ENCODE measurements at places on chromosomes 12 and 14. TPM values are rescaled to one million over a fixed set of nuclear protein-coding genes. Genes with fewer than 3 reads are reported as not detected.
A peak's percentile ranks its signal among the peaks of the same experiment; 100 is the strongest.

DNA sequence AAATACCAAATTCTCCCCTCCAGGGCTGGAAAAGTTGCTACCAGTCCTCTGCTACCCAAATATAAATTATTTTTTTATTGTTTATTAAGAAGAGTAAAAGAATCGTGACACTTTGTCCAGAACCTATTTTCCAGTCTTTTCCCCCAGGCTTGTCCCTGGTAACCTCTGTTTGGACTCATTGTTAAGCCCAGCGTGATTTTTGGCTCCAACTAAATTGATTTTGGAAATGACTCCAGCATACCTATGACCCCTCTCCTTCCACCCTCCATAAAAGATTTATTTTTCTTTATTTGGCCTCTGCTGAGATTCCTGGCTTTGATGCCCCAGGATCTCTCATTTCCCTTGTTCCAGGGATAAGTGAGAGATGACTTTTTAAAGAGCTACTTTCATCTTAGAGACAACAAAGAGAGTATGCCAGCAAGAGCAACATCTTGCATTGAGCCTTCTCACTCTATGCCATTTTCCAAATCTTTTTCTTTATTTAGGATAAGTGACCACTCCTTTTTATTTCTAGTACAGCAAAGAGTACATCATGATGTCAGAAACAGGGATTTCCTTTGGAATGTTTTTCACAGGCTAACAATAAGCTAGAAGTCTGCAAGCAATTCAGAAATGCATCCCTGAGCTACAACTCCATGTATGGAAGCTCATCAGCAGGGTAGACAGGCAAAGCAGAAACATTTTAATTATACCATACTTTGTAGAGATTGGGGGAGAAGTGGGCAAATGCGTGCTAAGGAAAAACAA, 75.8 kb downstream of the DAD1 start:
- DNase-seq, result no peak
- H3K4me3 ChIP-seq, result peak overlapping the region; percentile 94
- peaks cover 11% of the 10 kb centered on the region for H3K36me3 ChIP-seq

The KRT73 gene
- 10.0 TPM for total RNA-seq

DNA sequence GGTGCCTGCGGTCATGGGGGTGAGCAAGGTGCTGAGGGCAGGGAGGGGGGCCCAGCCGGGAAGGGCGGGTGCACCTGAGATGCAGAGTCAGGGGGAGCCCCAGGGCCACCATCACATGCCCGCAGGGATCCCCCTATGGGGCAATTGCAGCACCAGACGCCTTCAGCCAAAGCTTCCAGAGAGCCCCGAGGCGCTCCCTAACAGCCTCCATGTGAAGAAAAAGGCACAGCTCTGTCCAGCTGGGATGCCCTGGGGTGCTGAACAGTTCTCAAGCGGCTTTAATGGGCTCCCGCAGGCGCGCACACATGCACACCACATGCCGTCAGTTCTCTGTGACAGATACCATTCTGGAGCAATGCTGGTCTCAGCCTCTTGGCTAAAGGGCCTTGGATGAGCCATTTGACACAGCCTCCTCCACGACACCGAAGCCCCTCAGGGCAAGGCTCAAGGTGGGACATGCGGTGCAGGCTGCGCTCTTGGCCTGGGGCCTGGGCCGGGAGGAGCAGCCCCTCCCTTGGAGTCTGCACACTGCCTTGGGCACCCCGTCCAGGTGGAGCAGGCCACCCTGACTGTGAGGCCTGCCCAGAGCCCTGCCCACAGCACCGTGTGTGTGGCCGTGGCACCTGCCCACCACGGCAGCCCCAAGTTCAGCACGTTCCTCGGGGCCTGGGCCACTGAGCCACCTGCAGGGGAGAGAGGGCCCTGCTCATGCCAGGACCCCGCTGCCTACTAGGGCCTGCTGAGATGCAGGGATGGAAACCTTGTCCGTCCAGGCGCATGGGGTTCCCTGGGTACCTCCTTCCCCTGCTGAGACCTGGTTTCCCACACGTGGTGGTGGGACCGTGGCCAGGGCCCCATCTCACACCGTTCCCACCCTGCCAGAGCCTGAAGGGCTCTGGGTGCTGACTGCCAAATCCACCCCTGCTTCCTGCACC, 7.7 kb downstream of the XRCC3 start:
- no peak for DNase-seq
- no peak overlapping the region for H3K27ac ChIP-seq
- H3K4me3 ChIP-seq, result no peak overlapping the region
- no peaks in the 10 kb centered on the region for H3K36me3 ChIP-seq

DNA sequence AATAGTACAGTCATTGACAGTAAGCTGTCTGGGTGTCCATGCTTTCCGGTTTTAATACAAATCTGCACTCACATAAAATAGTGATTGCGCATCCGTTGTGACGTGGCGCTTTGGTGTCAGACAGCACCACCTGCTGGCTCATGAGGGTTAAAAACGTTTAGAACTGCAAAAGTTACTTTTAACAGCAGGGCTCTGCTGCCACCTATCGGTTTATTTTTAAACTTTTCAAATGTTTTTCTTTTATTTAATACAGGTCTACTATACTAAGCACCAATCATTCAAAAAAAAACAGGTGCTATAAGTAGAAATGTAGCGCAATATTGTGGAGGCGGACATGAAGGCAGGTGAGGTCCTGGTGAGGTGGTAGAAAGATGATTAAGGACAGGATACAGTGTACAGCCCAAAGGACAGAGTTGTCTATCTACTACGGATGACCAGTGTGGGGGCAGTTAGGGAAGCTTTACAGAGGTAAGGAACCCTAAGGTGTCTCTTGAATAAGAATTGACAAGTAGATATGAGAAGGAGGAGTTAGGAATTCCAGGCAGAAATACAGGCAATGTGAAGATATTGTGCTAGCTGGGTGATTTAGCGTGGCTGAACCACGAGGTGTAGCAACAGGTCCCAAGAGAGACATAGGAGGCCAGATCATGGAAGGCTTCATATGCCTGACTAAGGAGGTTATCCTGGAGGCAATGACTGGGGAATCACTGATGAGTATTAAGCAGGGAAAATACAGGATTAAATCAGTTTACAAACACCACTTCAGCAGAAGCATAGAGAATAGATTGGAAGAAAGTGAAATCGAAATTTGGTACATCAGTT, 91.5 kb upstream of the PRB2 start:
- H3K4me3 ChIP-seq, result no peak overlapping the region
- peak; percentile 86 for DNase-seq
- peaks cover 6% of the 10 kb centered on the region for H3K27me3 ChIP-seq
- H3K4me1 ChIP-seq, result peaks cover 5% of the 10 kb centered on the region
- H3K36me3 ChIP-seq, result no peaks in the 10 kb centered on the region

DNA sequence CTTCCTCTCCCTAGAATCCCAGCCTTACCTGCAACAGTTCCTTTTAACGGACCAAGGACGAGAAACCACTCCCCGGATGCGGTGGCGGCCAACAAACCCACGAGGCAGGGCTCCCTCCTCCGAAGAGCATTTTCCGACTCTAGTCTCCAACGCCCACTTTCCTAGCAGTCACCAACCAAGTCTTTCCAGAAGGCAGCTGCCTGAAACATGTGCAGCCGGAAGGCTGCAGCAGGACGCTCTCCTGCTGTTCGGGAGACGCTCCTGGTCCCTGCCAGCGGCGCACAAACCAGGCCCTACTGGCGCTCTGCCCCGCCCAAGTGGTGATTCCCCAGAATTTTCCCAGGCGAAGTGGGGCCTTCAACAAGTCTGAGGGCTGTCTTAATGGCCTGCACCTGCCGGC, 21.1 kb upstream of the ADAM20 start:
- no peak overlapping the region for H3K27ac ChIP-seq
- H3K36me3 ChIP-seq, result peaks cover 17% of the 10 kb centered on the region
- no peaks in the 10 kb centered on the region for H3K27me3 ChIP-seq
- DNase-seq, result no peak
- H3K4me1 ChIP-seq, result peaks cover 9% of the 10 kb centered on the region

- no peak overlapping the region for H3K27ac ChIP-seq
- peaks cover 11% of the 10 kb centered on the region for H3K27me3 ChIP-seq
- H3K4me3 ChIP-seq, result no peak overlapping the region
- H3K36me3 ChIP-seq, result peaks cover 6% of the 10 kb centered on the region
- no peaks in the 10 kb centered on the region for H3K4me1 ChIP-seq
Observed at GRCh38 chr12:75443709-75444108, 36.8 kb upstream of the GLIPR1 start.

- no peak for DNase-seq
- no peak overlapping the region for H3K4me3 ChIP-seq
- peak overlapping the region; percentile 10 for H3K27ac ChIP-seq
- H3K36me3 ChIP-seq, result no peaks in the 10 kb centered on the region
Observed at GRCh38 chr12:116002890-116003536, 274.5 kb downstream of the MED13L start.
